SJCRH30 (cell line): ENCODE measurements at places on chromosomes 3 and 15. TPM values are rescaled to one million over a fixed set of nuclear protein-coding genes. Genes with fewer than 3 reads are reported as not detected.
A peak's percentile ranks its signal among the peaks of the same experiment; 100 is the strongest.

CCR9 gene
- not detected in 2 replicates for total RNA-seq

GRCh38 chr3:7437231-7437630, 576.3 kb downstream of the GRM7 start:
- DNase-seq: no peak

DNA sequence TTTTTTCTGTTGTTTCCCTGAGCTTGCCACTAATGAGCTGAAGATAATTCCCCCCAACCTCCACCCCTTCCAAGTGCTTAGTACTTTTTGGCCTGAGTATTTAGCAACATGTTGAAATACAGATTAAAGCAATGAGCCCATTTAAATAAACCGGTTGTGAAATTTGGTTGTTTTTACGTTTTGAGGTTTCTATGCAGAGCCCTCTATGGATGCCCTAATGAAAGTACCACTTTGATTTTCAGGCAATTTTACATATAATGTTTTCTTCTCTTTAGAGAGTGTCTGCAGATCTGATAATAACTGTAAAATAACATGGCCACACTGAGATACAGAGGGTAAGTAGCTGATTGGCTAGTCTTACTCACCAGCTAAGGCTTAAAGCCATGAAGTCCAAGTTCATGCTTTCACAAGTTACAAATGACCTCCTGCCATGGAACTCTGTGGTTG, 139.4 kb upstream of the SLC7A14 start:
- no peak for DNase-seq

GRCh38 chr3:50355829-50356552, 3.3 kb downstream of the TMEM115 start:
- no peak for DNase-seq

CELSR3 gene
- 1.1 and 1.7 TPM in 2 replicates for total RNA-seq

XCR1 gene
- total RNA-seq: not detected in 2 replicates

GRCh38 chr3:54235998-54236397, 113.6 kb downstream of the CACNA2D3 start:
- DNase-seq: no peak

- DNase-seq: no peak
These were observed 1.7 kb downstream of the HOMER2 start for GRCh38 chr15:82950746-82951370.

- DNase-seq: peak; percentile 43
These were observed 190.6 kb downstream of the TCF12 start for GRCh38 chr15:57109005-57109404.

DNA sequence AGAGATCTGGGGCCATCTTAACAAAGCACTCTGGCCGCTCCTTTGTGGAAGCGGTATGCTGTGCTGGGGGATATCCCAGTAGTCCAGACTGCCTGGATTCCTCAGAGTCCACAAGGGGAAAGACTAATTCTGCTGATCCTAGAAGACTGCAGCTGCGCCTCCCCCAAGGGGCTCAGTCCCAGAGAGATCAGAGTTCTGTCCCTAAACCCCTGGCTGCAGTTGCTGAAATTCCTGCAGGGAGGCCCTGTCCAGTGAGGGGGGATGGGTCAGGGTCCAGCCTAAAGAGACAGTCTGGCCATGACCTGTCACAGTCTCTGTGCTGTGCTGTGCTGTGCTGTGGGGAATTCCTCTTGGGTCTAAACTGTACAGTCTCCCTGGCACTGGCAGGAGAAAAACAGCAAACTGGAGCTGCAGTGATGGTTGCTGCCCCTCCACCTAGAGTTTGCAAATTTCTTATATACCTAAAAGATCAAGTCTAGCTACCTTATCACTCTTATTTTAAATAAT, 575.1 kb upstream of the UBE2E2 start:
- DNase-seq: no peak

DNA sequence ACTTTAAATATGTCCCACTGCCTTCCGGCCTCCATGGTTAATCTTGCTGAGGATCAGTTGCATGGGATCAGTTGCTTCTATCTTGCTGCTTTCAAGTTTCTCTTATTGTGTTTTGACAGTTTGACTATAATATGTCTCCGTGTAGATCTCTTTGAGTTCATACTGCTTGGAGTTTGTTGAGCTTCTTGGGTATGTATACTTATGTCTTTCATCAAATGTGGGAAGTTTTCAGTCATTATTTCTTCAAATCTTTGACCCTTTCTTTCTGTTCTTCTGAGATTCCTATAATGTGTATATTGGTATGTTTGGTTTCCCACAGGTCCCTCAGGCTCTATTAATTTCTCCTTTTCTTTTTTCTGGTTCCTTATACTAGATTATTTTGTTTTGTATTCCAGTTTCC, 30.8 kb downstream of the PCCB start:
- DNase-seq: no peak

DNA sequence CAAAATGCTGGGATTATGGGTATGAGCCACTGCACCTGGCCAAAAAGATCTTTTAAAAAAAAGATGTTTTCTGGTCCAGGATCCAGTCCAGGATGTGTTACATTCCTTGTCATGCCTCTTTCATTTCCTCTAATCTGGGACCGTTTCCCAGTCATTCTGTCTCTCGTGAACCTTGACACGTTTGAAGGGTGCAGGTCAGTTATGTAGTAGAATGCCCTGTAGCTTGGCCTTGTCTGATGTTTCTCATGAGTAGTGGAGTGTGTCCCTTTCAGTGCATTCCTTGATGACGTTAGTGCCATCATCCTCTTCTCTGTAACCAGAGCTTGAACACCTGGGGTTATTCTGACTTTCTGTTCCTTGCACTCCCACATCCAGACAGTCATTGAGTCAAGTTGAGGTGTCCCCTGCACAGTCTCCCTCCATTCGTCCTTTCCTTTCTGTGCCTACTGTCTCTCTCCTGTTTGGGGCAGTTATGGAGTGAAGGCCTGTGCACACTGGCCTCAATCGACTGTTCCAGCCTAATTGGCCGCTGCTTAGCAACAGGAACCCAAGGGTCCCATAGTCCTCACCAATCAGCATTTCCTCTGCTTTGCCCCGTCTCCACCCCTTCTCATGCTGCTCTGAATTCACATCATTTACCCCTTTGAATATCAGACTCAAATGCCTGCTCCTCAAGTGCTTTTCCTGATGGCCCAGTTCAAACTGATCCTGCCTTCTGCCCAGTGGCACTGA, 5.5 kb downstream of the FAM81A start:
- peak; percentile 49 for DNase-seq

- DNase-seq: no peak
These were observed 38.1 kb upstream of the SFMBT1 start for GRCh38 chr3:53083949-53084309.

DNA sequence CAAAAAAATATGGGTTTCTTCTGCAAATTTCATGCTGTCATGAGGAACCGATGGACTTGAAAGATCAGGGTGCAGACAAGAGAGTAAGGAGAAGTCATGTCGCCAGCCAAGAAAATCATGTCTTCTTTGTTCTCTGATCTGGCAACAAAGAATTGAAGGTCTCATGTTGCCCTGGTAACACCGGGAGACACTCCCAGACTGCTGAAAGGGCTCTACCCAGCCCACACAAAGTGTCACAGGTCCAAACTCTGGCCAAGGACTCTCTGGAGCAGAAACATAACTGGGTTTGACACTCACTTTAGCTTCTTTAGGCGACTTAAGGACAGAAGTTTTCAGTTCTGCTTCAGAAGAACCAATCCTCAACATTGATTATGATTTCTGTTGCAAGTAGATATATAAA, 42.9 kb downstream of the SIDT1 start:
- DNase-seq: no peak

- DNase-seq: no peak
These were observed 55.4 kb downstream of the CYP19A1 start for GRCh38 chr15:51283026-51283425.

PATL2 gene
- 0.20 TPM in 1 of 2 replicates, not detected in the other for total RNA-seq

GATA2 gene
- 17.1 and 19.8 TPM in 2 replicates for total RNA-seq

- no peak for DNase-seq
These were observed 58.1 kb downstream of the DGKG start for GRCh38 chr3:186303965-186304364.
